ENCODE measurements at places on chromosomes 1 and 21.

- DNase-seq, result no peak
Observed at GRCh38 chr1:244874974-244875579, 10.7 kb upstream of the HNRNPU start.

DNA sequence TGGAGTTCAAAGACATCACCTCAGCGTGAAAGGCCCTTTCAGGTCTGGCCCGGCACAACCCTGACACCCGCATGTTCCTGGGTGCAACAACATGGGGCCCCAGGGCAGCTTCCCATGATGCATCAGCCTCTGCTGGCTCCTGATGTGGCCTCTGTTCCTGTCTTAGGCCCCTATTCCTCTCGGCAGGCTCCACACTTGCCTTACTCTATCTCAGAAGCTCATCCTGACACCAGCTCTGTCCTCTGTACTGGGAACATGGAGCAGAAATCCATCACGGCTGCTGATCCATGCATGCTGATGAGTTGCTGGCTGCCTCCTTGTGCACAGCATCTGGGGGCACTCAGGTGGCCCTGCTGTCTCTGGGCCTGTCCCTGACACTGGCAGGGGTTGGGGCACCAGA lies 74.6 kb downstream of the ADARB1 start:
- DNase-seq, result no peak

DNA sequence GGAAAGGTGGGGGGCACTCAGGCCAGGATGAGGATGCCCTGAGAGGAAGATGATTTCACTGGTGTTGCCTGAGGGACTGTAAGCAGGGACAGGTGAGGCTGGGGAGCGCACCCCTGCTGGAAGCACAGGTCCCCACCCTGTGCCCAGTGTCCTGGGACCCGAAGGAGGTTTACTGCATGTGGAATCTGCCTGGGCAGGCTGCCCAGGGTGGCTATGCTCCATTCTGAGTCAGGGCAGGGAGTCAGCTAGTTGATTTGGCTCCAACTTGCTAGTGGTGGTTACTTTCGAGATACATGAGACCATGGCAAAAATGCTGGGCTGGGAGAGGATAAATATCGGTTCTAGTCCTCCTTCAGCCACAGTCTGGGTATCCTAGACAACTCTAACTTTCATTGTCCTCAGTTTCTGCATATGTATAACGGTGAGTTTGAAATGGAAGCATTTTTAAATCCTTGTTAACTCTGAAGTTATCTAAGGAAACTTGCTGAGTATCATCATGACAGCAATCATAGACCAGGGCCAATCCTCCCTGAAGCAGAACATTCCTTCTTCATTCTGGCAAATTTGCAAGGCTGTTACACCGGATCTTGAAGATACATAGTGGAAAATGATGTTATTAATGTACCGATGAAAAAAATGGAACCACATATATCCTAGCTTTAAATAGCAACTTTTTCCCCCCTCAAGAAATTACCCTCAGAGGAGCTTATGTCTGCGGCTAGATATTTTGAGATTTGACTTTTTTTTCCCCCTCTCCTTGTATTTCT lies 7.7 kb downstream of the TLR5 start:
- no peak for DNase-seq

DNA sequence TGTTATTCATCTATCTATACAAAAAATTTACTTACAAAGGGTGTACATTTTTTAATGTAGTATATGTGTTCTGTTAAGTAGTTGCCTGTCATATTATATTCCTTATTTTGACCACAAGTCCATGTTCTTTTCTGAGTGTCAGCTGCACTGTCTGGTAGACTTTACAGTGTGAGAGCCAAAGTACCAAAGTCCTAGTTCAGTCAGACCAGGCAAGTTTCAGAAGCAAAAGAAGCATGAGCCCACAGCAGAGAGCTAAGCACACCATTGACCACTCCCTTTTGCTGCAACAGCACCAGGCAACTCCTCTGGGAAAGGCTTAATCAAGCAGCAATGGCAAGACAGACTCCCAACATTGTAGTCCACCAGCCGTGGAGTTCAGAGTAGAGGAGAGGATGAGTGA lies 631.9 kb upstream of the PKN2 start:
- no peak for DNase-seq

GRCh38 chr1:89407360-89407759 lies 43.5 kb downstream of the GBP6 start:
- no peak for DNase-seq

DNA sequence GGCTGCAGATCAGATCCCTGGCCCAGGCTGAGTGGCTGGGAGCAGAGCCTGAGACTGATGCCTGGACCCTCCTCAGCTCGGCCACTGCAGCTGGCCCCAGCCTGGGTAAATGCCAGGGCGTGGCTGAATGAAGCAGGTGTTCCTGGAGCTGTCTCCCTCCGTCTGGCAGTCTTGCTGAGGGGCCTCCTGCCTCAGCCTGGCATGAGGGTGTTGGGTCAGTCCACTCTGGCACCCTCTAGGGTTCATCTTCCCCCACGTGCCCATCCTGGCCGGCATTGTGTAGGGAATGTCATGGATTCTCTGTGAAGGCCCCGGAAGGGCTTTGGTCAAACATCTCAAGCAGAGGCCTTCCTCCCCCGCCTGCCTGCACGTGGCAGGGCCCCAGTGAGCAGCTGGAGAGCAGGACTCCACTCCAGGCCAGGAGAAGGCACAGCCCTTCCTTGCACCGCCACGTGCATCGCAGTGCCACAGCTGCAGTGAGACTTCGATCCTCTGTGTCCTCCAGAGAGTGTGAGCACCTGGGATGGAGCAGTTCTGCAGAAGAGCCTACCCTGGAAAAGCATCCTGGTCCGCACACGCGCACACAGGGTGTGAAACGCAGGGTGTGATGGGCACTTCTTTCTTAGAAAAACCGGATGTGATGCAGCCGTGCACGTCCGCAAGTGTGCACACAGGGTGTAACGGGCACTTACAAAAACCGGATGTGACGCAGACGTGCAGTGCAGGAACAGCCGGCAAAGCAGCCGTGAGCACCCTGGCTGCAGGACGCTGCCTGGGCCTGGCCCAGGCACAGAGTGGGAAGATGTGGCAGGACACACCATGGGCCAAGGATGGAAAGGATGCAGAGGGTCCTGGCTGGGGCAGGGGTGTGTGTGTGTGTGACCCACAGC lies 4.6 kb upstream of the KRTAP10-4 start:
- DNase-seq, result no peak

All from activated CD4-positive, alpha-beta memory T cell treated with anti-CD3 and anti-CD28 coated beads for 36 hours (primary cell).